Stimulated activated CD8-positive, alpha-beta memory T cell treated with anti-CD3 and anti-CD28 coated beads, Interleukin-7, amount 100 ng/mL, for 4 hours (primary cell): ENCODE measurements at places on chromosomes 1 and 21.

GRCh38 chr1:173997791-173998190 lies 24.4 kb downstream of the RC3H1 start:
- DNase-seq, result no peak

DNA sequence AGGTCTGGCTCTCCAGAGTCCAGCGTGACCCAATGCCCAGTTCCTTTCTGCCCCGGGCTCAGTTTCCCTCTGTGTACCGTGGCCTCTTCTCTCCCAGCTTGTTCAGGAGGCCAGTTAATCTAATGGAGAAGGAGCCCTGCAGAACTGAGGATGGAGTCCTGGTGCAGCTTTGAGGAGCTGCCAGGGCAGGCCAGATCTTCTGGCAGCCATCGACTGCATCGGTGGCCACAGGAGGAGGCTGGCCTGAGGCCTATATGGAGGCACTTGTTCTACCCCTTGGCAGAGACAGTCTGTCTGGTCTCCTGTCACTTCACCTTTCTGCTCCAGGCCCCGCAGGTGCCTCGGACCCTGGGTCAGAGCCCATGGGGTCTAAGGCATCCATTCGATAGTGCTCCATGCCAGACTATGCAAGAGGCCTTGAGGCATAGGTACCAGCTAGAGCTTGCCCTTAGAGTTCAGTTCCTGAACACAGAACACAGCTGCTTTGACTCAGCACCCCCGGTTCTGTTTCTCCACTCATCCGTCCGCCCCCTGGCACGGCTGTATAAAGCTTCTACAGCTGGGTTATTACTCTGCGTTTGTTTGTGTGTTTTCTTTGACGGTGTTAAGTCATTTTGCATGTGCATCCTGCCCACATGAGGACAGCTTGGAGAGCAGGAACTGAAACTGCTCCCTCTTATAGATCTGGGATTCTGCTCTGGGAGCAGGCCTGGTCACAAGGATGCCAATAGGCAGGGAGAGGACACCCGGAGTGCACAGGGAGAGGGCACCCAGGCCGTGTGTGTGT lies 18.5 kb upstream of the LRRN2 start:
- DNase-seq, result no peak

- DNase-seq, result no peak
Measured at GRCh38 chr1:14957375-14958098, 196.0 kb upstream of the TMEM51 start.

DNA sequence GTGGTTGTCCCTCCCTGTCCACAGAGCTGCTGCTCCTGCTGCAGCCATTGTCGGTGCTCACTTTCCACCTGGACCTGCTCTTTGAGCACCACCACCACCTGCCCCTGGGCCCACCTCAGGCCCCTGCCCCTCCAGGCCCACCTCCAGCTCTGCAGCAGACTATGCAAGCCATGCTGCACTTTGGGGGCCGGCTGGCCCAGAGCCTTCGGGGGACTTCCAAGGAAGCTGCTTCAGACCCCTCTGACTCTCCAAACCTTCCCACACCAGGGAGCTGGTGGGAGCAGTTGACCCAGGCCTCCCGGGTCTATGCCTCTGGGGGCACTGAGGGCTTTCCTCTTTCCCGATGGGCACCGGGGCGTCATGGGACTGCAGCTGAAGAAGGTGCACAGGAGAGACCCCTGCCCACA lies 5.9 kb downstream of the RUSC1 start:
- DNase-seq, result no peak

GRCh38 chr1:178051071-178051470 lies 42.8 kb upstream of the RASAL2 start:
- DNase-seq, result no peak

GRCh38 chr1:245079021-245079609 lies 75.7 kb upstream of the KIF26B start:
- DNase-seq, result no peak

GRCh38 chr1:183517401-183517800 lies 45.1 kb downstream of the SMG7 start:
- no peak for DNase-seq

- no peak for DNase-seq
Measured at GRCh38 chr1:228697207-228698016, 37.9 kb upstream of the RHOU start.

GRCh38 chr1:178486100-178487069 lies 10.4 kb downstream of the CLEC20A start:
- no peak for DNase-seq

DNA sequence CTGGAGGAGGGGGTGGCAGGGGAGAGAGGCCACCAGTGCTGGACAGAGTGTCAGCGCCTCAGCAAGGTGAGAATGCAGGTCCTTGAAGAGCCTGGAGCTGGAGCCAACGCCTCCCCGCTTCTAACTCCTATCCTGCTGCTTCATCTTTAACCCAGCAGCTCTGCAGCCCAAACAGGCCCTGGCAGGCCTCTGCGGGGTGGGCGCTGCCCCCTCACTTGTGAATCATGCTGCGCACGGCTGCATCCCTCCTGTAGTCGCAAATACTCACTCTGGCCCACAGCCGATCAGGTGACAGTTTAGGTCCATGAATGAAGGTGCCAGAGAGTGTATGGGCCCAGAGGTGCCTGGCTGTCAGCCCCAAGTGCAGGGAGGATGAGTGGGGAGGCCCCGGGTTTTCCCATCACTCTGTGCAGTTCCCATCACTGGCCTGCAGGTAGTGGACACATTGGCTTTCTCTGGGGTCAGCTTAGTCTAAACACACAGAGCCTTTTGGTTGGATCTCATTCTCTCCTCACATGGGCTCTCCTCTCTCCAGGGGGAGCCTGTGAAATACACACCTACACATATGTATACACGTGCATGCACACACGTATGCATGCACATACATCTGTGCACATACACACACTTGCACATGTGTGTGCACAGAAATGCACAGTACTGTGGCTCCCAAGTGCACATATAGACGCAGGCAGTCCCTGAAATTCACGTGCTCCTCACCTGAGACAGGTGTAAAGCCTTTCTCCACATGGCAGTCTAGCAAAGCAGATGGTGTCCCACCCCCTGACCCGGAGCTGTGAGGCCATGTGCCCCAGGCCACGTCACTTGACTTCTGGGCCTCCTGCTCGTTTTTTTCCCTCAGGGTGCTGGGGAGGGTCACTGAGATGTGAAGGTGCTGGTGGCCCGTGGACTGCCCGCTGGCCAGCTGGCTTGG lies 52.0 kb downstream of the TRIM11 start:
- no peak for DNase-seq

DNA sequence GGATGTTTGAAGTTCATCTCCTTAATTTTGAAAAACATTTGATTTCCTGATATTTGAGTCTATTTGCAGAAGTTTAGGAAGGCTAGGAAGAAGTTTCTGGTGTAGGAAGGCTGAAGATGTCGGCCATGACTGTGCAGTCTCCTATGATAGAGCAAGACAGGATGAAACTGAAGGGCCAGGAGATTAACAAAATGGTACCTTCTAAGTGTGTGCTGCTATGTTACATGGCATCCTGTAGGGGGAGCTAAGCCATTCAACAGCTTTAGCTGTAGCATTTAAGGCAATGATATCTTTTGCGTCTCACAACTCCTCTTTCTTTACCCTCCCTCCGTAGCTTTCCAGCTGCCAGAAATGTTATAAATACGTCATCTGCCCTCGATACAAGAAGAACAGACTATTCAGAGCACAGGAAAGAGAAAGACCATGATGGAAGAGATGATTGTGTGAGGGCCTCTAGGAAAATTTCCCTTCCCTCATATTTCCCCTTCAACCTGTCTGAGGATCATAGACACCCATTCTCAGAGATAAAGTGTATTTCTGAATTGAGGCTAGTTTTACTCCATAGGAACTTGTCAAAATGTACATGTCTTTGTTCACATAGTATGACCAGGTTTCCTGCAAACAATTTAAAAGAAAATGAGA lies 61.1 kb downstream of the XCL1 start:
- no peak for DNase-seq

DNA sequence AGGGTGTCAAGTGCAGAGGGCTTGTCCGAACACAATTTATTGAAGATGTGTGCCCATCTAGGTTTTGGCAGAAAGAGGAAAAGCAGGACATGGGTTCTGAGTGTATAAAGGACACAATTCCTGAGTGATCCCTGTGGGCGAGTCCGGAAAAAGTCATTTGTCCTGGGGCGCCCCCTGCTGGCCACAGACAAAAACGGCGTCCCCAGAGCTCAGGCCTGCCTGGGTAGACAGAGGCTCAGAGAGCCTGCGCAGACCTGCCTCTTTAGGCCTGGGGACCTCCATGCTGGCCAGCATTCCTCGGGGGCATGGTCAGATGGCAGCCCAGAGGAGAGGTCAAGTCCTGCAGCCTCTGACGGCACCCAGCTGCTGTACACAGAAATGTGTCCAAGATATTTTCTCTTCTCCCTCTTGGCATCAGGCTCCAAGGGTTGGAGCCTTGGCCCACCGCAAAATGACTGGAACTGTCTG lies 65.5 kb upstream of the LRP8 start:
- peak; percentile 43 for DNase-seq

GRCh38 chr1:193438312-193438711 lies 251.9 kb upstream of the B3GALT2 start:
- no peak for DNase-seq

DNA sequence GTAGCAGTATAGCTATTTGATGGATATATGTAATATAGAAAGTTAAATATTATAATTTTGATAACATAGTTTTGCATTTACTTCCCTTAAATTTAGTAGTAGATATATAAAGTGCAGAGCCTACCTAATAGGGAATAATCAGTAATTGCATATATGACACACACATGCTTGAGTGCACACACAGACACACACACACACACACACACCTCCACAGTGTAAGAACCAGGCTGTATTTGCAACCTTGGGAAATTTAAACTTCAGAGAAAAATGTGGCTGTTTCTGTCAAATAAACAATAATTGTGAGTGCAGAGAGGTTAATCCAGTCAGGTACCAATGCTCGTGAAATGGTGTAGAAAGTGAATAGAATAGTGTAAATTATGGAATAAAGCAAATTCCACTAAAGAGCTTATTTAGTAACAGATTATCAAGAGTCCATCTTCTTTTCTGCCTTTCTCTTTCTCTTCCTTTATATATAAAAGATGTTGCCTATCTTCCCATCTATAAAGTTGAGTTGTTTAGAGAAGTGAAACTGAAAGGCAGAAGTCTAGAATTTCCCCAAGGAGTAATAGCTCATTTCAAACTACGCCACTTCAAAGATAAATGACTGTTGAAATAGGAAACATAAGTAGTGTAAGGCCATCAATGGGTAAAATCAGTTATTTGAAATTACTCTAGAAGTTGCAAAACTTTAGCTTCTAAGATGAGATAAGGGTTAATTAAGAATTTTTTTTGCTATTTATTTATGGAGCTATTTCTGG lies 273.7 kb downstream of the SRGAP2C start:
- no peak for DNase-seq

GRCh38 chr21:34550182-34550799 lies 38.3 kb upstream of the KCNE1 start:
- DNase-seq, result no peak

- no peak for DNase-seq
Measured at GRCh38 chr1:244384066-244384465, 67.6 kb downstream of the ADSS2 start.

DNA sequence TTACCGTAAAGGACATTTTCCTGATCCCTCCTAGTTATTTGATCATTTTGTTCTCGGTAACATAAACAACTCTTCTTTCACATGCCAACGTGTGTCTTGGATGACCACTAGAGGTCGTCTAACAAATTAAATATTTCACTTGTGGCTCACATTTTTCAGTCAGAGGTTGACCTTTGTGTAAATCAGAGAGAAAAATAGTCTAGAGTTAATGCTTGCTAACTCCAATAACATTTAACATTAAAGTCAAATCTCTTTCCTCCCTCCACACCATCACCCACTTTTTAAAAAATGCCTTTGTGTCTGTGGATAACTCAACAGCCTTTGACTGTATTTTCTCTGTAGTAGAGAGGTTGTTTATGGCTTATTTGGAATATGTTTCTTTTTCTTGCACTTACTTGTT lies 220.5 kb upstream of the B3GALT2 start:
- no peak for DNase-seq

DNA sequence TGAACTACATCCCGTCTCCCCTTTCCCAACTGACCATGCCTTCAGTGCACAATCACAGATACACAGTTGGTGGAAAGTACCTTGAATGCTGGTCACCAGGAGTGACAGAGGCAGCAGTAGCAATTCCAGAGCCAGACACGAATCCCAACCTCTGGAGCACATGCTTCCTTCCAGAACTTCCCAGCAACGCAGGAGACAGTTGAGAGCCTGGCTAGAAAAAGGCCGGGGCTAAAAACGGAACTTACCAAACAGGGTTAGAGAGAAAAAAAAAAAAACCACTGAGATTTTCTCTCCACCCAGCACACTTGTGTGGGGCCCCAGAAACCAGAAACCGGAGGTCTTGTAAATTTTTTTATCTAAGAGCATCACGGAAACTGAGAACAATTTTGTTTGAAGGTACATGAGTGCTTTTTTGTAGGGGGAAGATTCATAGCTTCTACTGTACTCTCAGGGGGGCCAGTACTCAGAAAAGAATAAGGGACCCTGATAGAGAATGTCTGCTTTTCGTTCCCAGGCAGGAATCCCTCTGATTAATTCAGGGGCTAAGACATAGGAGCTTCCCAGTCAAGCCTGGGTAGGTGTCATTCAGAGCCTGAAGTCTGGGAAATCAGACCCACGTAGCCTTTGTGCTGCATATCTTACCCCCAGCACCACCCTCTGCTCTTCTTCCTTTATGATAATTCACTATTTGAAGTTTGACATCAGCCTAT lies at the start of gene CD48:
CD48 (minus strand) TSS at position 221 of the 710 bp plus-strand sequence; CDS start at position 162, 59 bp downstream.
- DNase-seq, result peak; percentile 49

GRCh38 chr1:8704866-8705506 lies 112.5 kb downstream of the RERE start:
- no peak for DNase-seq

DNA sequence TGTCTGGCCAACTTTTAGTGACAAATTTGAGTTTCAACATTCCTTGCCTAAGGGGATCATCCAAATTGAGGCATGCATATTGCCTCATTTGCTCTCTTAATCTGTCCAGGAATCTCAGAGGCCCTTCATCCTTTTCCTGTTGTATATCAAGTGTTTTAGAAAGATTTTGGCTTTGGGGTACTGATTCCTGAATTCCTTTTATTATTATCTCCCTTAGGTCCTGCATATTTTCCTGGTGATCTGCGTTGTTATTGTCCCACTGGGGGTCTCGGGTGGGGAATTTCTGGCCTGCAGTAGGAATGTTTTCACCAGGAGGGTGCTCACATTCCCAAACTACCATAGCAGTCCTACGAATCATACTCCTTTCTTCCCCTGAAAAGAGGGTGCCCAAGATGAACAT lies 4.4 kb upstream of the AADACL3 start:
- no peak for DNase-seq

DNA sequence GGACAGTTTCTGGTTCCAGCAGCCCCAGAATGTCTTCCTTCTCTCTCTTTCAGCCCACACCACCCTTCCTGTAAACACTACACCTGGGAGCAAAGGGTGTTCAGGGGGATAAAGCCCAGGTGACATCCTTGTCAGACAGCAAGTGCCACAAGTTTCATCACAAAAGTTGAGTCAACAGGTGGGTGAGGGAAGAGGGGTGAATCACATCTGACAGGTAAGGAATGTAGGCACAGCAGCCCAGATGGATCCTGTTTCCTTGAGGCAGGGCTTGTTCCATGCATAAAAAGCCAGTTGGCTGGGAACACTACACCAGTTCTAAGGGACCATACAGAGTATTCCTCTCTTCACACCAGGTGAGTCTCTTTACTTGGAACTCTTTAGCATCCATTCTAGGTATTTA lies at the start of gene SPRR1B:
SPRR1B (plus strand) TSS at position 309 of the 400 bp plus-strand sequence. CDS start 1,143 bp downstream, outside the sequence.
- DNase-seq, result no peak

- DNase-seq, result no peak
Measured at GRCh38 chr1:116002781-116003420, 26.6 kb downstream of the SLC22A15 start.

GRCh38 chr1:171263901-171264300 lies 15.6 kb downstream of the FMO1 start:
- DNase-seq, result no peak
